HFF-Myc (cell line): ENCODE measurements at places on chromosomes 2 and 18.

- no peak for DNase-seq
Measured at GRCh38 chr2:208584378-208584985, 177.9 kb downstream of the PTH2R start.

- DNase-seq, result no peak
Measured at GRCh38 chr2:38178556-38179419, 102.8 kb upstream of the CYP1B1 start.

DNA sequence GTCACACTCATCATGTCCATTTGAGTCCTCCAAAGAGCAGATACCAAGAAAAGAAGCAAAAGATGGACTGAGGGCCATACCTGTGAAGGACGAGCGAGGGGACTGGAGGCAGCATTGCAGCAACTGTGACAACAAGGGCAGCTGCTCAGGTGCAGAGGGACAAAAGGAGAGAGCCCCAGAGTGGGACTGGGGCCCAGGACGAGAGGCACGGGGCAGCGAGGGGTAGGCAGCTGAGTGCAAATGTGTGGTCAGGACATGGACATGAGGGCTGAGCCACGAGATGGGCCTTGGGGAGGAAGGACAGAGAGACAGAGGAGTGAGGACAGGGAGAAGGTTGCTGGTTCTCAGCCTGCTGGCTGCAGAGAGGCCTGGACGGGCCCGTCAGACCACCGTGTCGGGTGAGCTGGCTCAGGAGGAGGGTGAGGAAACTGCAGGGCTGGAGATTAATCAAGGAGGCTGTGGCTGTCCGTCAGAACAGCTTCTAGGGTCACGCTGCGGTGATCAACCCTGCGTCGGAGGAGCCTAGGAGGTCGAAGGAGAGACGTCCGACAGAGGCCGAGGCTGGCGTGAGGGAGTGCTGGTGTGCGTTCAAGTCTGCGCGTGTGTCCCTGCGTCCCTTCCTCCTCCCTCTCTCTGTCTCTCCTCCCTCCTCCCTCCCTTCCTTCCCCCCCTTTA lies 206.8 kb upstream of the HDAC4 start:
- DNase-seq, result no peak

- no peak for DNase-seq
Measured at GRCh38 chr2:9765611-9766531, 77.4 kb upstream of the TAF1B start.

GRCh38 chr2:15367715-15368114 lies 193.4 kb downstream of the NBAS start:
- no peak for DNase-seq

DNA sequence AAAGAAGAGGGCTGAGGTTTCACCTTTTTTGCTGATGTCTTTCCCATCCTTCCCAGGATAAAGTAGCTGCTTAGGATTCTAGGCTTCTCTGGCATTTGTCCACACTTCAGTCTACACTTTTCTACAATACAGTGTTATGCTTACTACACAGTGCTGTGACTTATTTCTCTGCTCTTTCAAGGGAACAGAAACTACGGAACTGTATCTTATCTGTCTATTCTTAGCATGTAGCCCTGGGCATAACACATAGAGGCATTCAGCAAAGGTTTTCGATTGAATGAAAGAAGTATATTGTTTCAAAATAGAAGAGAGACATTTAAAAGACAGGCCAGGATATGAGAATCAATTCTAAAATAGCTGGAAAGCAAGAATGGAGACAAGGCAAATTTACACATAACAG lies 110.9 kb downstream of the ARHGEF33 start:
- DNase-seq, result no peak

DNA sequence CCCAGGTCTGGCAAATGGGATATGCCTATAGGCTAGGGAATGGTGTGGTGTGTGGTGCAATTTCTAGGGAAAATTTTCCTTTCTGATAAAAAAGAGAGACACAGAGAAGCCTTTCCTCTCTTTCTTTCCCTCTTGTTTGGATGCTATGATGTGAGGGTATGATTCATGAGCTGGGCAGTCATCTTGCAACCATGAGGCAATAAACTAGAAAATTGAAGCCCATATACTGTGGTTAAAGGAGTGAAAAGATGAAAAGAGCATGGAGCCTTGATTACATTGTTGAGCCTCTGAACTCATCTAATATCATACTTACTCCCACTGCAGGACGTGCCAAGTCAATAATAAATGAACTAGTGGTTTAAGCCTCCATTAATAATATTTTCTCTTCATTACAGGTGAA lies 215.6 kb downstream of the HAUS1 start:
- DNase-seq, result no peak

DNA sequence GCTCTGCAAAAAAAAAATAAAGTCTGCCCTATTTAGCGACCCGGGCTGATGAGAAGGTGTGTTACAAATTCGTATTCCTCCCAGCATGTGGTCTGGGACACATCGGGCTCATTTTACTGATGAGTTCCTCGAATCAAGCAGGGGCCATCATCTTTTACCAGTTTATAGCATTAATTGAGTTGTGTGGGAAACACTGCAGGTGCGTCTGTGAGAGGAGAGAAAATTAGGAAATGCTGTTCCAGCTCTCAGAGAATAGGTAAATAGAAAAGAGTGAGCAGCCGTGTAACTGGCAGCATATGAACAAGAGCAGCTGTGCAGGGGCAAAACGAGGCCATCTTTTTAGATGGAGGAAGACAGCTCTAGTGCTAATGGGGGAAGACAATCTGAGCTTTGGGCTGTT lies 216.7 kb downstream of the SETBP1 start:
- no peak for DNase-seq

- DNase-seq, result no peak
Measured at GRCh38 chr18:79815657-79816056, 17.9 kb downstream of the KCNG2 start.

- no peak for DNase-seq
Measured at GRCh38 chr2:25036221-25036559, 5.7 kb upstream of the EFR3B start.

GRCh38 chr2:1698188-1698945 lies 45.9 kb downstream of the PXDN start:
- DNase-seq, result no peak
